ENCODE measurements at places on chromosomes 7 and 10.

- no peak overlapping the region for H3K4me3 ChIP-seq
- H3K36me3 ChIP-seq = no peaks in the 10 kb centered on the region
- no peak for DNase-seq
- H3K4me1 ChIP-seq = no peaks in the 10 kb centered on the region
- H3K27me3 ChIP-seq = no peaks in the 10 kb centered on the region
- no peak overlapping the region for H3K27ac ChIP-seq
Measured at GRCh38 chr7:11297764-11298163, 324.1 kb downstream of the PHF14 start.

DNA sequence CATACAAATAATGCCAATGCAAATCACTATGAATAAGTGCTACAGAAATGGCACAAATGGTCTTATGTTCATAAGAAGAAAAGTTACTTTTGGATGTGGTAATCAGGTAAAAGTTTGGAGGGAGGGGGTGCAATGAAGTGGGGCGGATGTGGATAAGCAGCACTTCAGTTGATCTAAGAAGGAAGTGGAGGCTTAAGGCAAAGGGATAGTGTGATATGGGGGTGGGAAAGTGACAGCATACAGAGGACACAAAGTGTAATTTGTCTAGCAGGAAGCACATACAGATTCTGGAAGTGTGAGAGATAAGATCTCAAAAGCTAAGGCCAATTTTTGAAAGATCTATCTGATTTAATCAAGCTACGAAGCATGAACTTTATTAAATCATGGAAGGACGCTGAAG lies 6.3 kb downstream of the BET1 start:
- H3K27me3 ChIP-seq = no peaks in the 10 kb centered on the region
- no peaks in the 10 kb centered on the region for H3K36me3 ChIP-seq
- no peaks in the 10 kb centered on the region for H3K4me1 ChIP-seq
- H3K4me3 ChIP-seq = no peak overlapping the region
- no peak overlapping the region for H3K27ac ChIP-seq
- DNase-seq = no peak

DNA sequence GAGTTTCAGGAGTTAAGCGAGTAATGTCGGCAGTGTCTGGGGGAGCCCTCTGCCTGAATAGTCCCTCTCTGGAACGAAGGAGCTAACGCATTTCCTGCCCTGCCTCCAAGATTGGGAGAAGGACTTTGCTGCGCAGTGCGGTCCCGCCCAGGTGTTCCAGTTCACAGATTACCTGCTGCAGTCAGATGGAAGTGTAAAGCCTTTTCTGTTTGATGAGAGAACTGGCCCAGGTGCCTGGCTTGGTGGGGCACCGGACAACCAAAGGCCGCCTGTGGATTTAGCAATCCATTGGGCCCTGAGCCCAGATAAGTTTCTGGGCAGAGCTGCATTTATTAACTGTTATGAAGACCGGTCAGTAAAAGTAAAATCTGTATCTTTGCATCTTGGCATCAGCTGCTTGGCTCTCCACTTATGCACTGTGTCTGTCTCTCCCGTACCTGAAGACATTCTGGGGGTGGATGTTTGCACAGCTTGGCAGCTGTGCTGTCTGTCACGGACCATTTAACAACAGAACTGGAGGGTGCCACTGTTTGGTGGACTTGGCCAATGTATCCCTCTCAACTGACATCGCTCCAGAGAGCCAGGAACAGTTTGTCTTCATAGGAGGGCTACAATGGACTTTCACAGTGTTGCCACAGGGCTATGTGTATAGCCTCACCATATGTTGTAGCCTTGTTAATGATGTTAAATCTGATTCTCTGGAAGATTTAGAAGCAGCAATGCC lies 654.7 kb upstream of the ZWINT start:
- DNase-seq = peak; percentile 47
- H3K27me3 ChIP-seq = no peaks in the 10 kb centered on the region
- no peaks in the 10 kb centered on the region for H3K36me3 ChIP-seq
- H3K27ac ChIP-seq = no peak overlapping the region

GRCh38 chr10:124403548-124403947 lies 15.2 kb downstream of the OAT start:
- DNase-seq = no peak
- H3K36me3 ChIP-seq = peaks cover 45% of the 10 kb centered on the region
- H3K4me1 ChIP-seq = no peaks in the 10 kb centered on the region
- H3K27ac ChIP-seq = no peak overlapping the region
- no peak overlapping the region for H3K4me3 ChIP-seq

DNA sequence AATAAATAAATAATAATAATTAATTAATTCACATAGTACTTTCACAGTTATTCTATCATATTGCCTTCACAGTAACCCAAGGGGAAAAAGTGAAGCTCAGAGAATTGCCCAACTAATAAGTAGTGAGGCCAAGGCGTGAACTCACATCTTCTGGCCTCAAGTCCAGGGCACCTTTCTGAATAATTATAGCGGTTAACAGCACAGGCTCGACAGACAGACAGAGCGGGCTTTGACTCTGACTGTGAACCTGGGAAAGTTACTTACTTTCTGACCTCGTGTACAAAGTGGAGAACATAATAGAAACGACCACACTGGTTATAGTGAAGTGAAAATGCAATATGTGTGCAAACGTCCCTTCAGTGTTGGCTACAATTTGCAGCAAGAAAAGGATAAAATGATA lies 5.7 kb upstream of the SMKR1 start:
- H3K4me3 ChIP-seq = no peak overlapping the region
- no peaks in the 10 kb centered on the region for H3K4me1 ChIP-seq
- H3K27me3 ChIP-seq = no peaks in the 10 kb centered on the region
- no peak overlapping the region for H3K27ac ChIP-seq
- no peak for DNase-seq
- no peaks in the 10 kb centered on the region for H3K36me3 ChIP-seq

DNA sequence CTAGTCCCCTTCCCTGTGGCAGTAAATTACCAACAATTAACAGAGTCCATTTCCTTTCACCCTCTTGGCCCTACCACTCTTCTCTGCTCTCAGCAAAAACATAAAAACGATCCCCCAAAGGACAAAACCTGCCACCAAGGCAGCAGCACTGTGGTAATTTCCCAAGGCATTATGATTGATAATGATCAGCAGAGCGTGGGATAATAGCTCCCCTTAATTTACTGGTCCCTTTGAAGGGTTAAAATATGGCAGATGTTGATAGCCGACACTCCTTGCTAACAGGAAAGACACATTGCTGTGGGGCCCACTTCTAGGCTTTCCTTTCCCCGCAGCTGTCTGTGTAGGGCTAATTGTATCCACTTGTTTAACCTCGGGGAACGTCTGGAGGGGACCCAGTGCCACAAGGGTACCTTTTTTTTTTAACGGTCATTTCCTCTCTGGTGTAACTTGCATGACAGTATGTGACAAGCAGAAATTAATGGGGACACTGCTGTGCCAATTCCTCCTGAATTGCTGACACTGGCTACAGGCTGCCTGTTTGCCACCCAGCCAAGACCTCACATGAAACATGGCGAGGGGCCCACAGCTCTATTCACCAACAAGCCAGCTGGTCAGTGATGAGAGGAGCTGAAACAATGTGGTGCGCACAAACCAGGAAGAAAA lies 81.3 kb downstream of the CDK6 start:
- no peak overlapping the region for H3K4me3 ChIP-seq
- no peak overlapping the region for H3K27ac ChIP-seq
- H3K36me3 ChIP-seq = no peaks in the 10 kb centered on the region
- DNase-seq = no peak

GRCh38 chr7:128022631-128023532 lies 8.4 kb downstream of the LRRC4 start:
- no peaks in the 10 kb centered on the region for H3K36me3 ChIP-seq
- H3K27me3 ChIP-seq = no peaks in the 10 kb centered on the region
- H3K27ac ChIP-seq = no peak overlapping the region
- H3K4me1 ChIP-seq = peaks cover 11% of the 10 kb centered on the region
- H3K4me3 ChIP-seq = no peak overlapping the region

DNA sequence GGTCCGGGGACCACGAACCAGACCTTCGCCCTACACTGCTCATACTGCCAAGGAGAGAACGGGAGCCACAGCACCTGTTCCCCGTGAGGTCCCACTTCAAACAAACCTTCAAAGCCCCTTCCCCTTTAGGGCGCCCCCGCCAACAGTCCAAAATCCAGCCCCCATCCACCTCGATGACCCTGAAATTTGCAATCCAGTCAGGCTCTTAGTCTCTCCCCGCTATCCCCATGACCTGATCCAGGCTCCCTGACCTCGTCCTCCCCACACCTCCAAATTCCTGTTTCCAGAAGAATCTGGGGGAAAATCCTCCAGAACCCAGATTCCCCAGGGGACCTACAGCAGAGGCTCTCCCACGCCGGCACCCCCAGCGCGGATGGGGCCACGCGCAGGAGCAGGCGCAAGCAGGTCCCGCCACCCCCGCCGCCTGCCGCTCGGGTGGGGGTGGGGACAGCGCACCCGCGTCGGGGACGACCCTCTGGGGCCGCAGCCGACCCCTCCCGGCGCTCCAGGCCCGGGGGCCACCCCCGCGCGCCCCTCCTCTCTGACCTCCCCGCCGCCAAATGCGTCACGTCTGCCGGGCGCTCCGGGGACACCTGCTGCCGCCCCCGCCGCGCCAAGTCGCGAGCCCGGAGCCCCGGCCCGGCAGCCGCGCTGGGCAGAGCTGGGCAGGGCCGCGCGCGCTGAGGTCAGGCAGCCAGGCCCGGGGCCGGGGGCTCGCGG lies 753 bp downstream of the CAMK2B start:
- no peak for DNase-seq
- H3K4me1 ChIP-seq = peaks cover 6% of the 10 kb centered on the region
- H3K27ac ChIP-seq = no peak overlapping the region
- H3K27me3 ChIP-seq = peaks cover 4% of the 10 kb centered on the region

GRCh38 chr7:5692112-5692844 lies 89.2 kb downstream of the RNF216 start:
- H3K4me1 ChIP-seq = peaks cover 25% of the 10 kb centered on the region
- peak overlapping the region; percentile 93 for H3K27ac ChIP-seq

- no peaks in the 10 kb centered on the region for H3K36me3 ChIP-seq
- H3K4me3 ChIP-seq = no peak overlapping the region
- no peak for DNase-seq
- H3K27ac ChIP-seq = no peak overlapping the region
- no peaks in the 10 kb centered on the region for H3K4me1 ChIP-seq
Measured at GRCh38 chr10:48199580-48200377, 74.7 kb downstream of the FRMPD2 start.

GRCh38 chr7:106518967-106519366 lies 142.0 kb downstream of the CCDC71L start:
- DNase-seq = no peak
- no peak overlapping the region for H3K4me3 ChIP-seq
- H3K36me3 ChIP-seq = no peaks in the 10 kb centered on the region
- no peaks in the 10 kb centered on the region for H3K4me1 ChIP-seq

- H3K27me3 ChIP-seq = no peaks in the 10 kb centered on the region
- H3K4me1 ChIP-seq = no peaks in the 10 kb centered on the region
- H3K4me3 ChIP-seq = no peak overlapping the region
- DNase-seq = peak; percentile 83
Measured at GRCh38 chr7:47818796-47819606, 129.3 kb downstream of the PKD1L1 start.

DNA sequence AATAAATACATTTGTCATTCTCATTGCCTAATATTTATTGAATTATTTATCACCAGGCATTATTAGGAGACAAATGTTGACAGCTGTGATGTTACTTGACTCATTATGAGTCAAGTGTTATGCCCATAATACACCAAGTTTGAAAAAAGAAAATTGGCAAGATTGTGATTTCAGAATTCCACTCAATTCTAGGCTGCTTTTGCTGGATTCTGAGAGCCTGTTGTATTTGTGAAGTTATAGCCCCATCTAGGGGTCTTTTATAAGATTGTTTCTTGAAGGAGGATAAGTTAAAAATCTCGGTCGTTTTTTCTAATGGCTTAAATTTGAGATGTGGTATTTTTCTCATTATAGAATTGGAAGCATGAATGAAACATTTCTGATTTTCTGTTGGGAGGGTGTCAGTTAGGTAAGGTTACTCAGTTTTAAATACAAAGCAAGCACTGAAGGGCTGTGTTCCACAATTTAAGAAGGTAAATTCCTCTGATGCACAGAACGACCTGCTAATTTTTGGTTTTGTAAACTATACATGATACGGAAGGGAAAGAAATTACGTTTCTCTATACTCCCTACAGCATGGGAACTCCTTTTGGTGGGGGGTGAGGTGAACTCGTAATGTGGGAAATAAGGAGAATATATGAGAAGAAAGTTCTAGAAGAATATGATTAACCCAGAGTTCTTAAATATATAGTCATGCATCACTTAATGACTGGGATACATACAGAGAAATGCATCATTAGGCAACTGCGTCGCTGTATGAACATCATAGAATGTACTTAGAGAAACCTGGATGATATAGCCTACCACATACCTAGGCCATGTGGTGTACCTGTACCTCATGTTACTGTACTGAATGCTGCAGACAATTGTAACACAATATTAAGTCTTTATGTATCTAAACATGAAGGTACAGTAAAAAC lies 2.6 kb downstream of the STK31 start:
- no peaks in the 10 kb centered on the region for H3K4me1 ChIP-seq
- no peaks in the 10 kb centered on the region for H3K27me3 ChIP-seq
- H3K4me3 ChIP-seq = no peak overlapping the region
- no peaks in the 10 kb centered on the region for H3K36me3 ChIP-seq

- no peak overlapping the region for H3K27ac ChIP-seq
- H3K4me3 ChIP-seq = peak overlapping the region; percentile 78
- no peaks in the 10 kb centered on the region for H3K27me3 ChIP-seq
- H3K36me3 ChIP-seq = no peaks in the 10 kb centered on the region
- H3K4me1 ChIP-seq = peaks cover 2% of the 10 kb centered on the region
- DNase-seq = peak; percentile 59
Measured at GRCh38 chr10:25934621-25935139, 651 bp downstream of the MYO3A start.

DNA sequence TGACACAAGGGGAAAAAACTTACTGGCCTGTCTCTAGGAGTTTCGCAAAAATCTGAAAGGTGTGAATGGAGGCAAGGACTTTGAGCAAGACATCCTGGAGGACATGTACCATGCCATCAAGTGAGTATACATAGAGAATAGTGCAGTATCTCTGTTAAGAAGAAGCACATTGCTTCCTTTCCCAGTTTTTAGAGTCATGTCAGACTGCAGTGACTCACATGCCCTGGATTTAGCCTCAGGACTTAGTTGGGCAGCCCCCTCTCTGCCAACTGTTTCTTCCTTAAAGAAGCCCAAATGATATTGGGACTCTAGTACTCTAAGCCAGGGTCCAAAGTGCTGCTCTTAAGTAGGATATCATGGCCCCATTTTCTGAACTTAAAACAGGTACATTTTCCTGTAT lies 28.1 kb upstream of the NFKB2 start:
- no peak for DNase-seq
- H3K4me1 ChIP-seq = no peaks in the 10 kb centered on the region

GRCh38 chr10:68871731-68872342 lies 29.3 kb upstream of the DDX50 start:
- H3K4me3 ChIP-seq = no peak overlapping the region
- H3K36me3 ChIP-seq = no peaks in the 10 kb centered on the region
- peak; percentile 53 for DNase-seq
- H3K4me1 ChIP-seq = peaks cover 13% of the 10 kb centered on the region
- H3K27me3 ChIP-seq = no peaks in the 10 kb centered on the region
- no peak overlapping the region for H3K27ac ChIP-seq

GRCh38 chr7:51123322-51124019 lies 193.1 kb downstream of the COBL start:
- H3K27ac ChIP-seq = peak overlapping the region; percentile 23
- no peak for DNase-seq
- no peaks in the 10 kb centered on the region for H3K36me3 ChIP-seq
- H3K4me3 ChIP-seq = no peak overlapping the region
- no peaks in the 10 kb centered on the region for H3K27me3 ChIP-seq

- no peak for DNase-seq
- no peaks in the 10 kb centered on the region for H3K4me1 ChIP-seq
- no peaks in the 10 kb centered on the region for H3K36me3 ChIP-seq
- no peak overlapping the region for H3K27ac ChIP-seq
Measured at GRCh38 chr10:48576501-48576900, 28.4 kb downstream of the ARHGAP22 start.
